Stimulated activated CD4-positive, alpha-beta T cell treated with anti-CD3 and anti-CD28 coated beads, TNF-alpha, amount 100 ng/mL, for 1 hour (primary cell): ENCODE measurements at places on chromosomes 1 and 21.

DNA sequence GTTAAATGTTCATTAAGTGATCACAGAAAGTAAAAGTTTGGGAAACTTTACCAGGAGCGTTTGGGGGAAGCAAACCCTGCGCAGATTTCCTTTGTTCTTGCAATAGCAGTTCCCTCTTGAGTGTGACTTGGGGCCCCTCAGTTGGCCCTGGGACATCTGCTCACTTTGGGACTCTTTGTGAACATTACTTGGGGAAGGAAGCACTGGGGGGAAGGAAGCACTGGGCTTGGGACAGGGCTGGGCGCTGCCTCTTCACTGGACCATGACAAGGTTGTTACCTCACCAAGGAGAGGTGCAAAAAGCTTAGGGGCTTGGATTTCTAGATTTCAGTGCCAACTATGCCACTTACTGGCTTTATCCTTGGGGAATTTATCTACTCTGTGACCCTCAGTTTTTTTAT lies 63.5 kb downstream of the ETS2 start:
- DNase-seq = no peak

GRCh38 chr1:240170266-240170665 lies 78.6 kb downstream of the FMN2 start:
- DNase-seq = no peak

DNA sequence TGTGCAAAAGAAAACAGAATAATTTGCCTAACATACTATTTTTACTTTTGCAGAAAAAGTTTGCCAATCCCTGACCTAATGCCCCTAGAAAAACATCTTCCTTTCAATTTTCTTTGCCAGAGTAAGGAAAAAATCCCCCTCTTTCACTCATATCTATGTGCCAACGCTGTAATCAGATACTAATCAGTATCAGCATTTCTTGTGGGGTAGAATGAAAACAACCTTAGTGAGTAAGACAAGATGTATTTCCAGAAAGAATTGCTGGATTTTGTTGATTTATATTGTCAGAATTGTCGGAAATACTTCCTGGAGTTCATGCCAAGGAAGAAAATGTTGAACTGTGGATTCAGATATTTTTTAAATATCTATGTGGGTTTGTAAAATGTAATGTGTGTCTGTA lies 1893.8 kb downstream of the NCAM2 start:
- DNase-seq = no peak

- no peak for DNase-seq
Measured at GRCh38 chr1:151680826-151681225, 35.8 kb downstream of the CELF3 start.

- DNase-seq = no peak
Measured at GRCh38 chr1:161066694-161067093, 3.0 kb downstream of the ARHGAP30 start.

GRCh38 chr1:37186246-37186756 lies 152.0 kb upstream of the GRIK3 start:
- DNase-seq = no peak

- DNase-seq = no peak
Measured at GRCh38 chr1:81809808-81810207, 9.1 kb downstream of the ADGRL2 start.

GRCh38 chr1:55184859-55185258 lies 30.3 kb downstream of the USP24 start:
- DNase-seq = no peak

- peak; percentile 26 for DNase-seq
Measured at GRCh38 chr1:93908394-93909145, 660 bp downstream of the GCLM start.
